ENCODE measurements at places on chromosomes 12 and 14. TPM values are rescaled to one million over a fixed set of nuclear protein-coding genes. Genes with fewer than 3 reads are reported as not detected.

DNA sequence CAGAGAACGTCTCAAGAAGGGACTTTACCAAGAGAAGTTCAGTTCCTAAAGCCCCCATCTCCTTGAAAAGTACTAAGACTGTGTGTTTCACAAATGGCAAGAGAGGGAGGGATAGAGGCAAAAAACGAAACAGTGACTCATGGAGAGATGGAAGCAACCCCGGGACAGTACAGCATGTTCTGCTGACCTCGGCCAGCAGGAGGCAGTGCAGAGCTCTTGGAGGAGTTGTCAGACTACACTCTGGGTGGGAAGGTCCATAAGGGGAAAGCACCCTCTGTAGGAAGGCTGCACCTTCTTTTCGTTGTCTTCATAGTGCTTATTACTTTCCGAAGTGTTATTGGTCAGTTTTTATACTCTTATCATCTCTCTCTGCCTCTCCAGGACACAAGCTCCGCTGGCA, 525.2 kb upstream of the CCDC196 start:
- DNase-seq, result no peak

DNA sequence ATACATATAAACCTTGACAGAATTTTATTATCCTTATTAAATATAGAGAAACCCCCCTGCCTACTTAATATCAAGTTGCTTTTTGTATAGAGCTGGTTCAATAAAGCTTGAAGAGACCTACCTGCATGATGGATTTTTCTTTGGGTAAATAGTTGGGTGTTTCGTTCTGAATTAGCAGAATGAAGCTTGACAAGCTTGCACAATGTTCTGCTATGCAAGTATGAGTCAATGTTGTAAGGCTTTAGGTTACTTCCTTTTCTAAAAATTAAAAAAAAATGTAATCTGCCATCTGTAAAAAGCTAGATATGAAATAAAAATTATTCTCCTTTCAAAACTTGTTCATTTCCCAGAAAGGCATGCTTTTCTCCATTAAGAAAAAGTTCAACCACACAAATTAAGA, 1662.6 kb upstream of the SEL1L start:
- DNase-seq, result no peak

SSTR1 gene
- total RNA-seq, result 0.06 TPM

DNA sequence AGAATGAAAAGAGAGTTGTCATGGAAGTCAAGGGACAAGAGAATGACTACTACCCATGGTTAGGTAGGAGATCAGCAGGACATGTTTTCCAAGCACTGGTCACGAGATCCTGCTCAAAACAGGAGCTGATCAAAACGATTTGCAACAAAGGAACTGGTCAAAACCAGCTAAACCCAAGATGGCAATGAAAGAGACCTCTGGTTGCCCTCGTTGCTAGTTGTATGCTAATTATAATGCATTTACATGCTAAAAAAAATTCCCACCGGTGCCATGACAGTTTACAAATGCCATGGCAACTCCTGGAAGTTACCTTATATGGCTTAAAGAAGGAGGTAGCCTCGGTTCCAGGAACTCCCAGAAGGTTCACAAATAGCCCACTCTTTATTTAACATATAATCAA, 95.0 kb upstream of the OTX2 start:
- no peak for DNase-seq

GRCh38 chr14:52885230-52885629, 65.6 kb downstream of the FERMT2 start:
- DNase-seq, result no peak
